NCI-H1105 (cell line): ENCODE measurements at places on chromosomes 2 and 18.

DNA sequence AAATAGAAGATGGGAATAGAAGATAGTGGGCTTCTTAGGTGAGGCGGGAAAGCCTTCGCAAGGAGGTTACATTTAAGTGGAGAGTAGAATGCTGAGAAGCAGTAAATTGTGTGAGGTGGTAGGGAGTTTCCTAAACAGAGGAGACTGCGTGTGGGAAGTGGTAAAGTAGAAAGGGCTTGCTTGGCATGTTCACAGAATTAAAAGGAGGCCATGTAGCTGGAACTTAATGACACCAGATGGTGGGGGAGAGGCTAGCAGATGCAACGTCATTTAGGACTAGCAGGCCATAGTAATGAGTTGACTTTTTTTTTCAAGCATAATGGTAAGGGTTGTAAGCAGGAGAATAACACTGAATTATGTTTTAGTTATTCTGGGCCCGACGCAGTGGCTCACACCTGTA, 13.0 kb upstream of the RTN4 start:
- DNase-seq, result no peak

DNA sequence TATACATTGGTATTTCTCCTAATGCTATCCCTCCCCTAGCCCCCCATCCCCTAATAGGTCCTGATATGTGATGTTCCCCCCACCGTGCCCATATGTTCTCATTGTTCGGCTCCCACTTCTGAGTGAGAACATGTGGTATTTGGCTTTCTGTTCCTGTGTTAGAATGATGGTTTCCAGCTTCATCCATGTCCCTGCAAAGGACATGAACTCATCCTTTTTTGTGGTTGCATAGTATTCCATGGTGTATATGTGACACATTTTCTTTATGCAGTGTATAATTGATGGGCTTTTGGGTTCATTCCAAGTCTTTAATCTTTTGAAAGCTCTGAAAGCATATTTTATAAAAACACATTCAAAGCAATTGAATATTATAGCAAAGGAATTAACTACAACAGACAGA, 1169.4 kb upstream of the ZEB2 start:
- no peak for DNase-seq

DNA sequence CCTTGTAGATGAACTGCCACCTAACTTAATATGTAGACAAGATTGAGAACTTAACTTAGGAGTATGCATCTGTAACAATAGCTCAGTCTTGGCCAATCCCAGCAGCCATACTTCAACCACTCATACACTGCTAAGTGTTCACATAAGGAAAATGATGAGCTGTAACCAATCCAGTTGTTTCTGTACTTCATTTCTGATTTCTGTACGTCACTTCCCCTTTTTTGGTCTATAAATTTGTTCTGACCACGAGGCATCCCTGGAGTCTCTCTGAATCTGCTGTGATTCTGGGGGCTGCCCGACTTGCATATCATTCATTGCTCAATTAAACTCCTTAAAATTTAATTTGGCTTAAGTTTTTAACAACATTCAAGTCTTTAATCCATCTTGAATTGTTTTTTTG, 6.4 kb downstream of the SH3YL1 start:
- DNase-seq, result no peak

DNA sequence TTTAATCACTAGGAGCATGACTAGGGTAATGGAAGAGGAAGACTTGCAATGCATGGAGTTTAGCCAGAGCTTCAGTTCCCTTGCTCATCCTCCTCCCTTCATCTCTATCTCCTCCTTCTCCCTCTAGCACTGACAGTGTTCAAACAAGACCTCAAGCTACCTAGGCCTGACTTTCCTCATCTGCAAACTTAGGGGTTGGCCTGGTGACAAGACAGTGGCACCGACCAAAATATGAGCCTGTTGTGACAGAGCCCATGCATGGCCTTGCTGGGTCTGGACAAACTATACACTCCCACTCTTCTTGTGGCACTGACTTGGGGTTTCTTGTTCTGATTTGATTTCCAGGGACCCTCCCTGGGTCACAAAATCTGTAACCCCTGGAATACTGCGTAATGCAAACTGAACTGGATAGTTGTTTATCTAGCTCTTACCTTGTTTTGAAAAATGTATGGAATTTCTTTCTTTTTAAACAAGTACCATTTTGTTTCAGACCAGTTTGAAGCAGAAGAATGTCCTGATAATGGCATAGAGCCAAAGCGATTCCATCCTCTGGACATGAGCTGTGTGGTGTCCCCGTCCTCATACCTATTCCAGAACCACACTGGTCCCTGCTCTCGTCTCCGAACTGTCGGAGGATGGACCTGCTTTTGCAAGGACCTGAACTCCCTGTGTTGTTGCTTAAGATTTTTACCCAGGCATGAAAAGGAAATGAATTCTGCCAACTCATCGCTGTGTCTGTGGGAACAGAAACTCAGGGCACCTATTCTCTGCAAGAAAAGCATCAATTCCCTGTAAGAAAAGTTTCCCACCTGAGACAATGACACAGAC, 33.4 kb upstream of the PPP4R1 start:
- DNase-seq, result no peak

- peak; percentile 72 for DNase-seq
These were observed 440.9 kb downstream of the ZEB2 start for GRCh38 chr2:144078802-144079724.

GRCh38 chr2:231708773-231709635, 679 bp downstream of the PTMA start:
- DNase-seq, result no peak

- DNase-seq, result peak; percentile 83
These were observed 41.4 kb upstream of the RNU4ATAC start for GRCh38 chr2:121489284-121489683.

DNA sequence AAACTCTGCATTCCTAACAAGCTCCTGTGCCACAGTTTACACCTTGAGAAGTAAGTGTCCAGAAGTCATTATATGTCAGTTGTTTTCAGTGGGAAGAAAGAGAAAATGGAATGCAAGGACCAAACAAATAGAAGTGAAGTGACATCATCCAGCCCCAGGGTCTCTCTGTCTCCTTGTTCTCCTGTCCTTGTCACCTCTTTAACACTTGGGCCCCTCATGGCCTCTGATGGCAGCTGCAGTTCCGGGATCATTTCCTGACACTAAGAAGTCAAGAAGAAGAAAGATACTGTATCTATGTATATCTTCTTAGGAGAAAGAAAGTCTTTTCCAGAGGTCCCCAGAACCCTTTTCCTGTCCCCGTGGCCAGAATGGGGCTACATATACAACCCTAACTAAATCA, 2.8 kb upstream of the CFAP221 start:
- DNase-seq, result no peak

DNA sequence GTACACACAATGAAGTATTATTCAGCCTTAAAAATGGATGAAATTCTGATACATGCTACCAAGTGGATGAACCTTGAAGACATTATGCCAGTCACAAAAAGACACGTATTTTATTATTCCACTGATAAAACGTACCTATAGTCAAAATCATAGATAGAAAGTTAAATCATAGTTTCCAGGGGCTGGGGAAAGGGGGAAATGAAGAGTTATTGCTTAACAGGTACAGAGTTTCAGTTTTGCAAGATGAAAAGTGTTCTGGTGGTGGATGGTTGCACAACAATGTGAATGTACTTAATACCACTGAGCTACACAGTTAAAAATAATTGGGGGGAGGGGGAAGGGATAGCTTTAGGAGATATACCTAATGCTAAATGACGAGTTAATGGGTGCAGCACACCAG, 279.0 kb upstream of the STON1 start:
- no peak for DNase-seq

DNA sequence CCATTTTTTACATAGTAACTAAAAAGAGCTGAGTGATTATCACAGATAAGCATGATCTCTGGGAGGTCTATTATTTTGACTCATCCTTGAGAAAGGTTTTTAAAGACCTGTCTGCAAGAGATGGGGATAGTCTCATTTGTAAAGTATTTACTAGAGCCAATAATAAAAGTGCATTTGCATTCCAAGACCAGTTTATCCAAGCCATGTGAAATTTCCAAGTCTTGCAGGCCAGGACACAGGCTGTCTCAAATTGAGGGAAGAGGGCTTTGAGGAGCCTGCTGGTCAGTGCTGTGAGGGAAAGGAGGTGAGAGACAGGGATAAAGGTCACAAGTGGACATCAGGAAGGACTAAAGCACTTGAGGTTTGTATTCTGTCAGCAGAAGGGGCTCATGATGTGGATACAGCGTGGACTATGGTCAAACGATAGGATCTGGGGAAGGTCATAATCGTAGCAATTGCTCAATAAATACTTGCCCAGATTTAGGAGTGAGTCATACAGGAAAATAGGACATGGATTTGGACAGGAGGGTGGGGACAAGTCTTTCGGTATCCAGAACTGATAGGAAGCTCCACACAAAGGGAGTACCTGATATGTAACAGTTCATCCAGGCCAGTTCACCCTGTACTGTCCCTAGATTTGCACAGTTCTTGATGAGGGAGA, 6.6 kb upstream of the CDH2 start:
- no peak for DNase-seq

DNA sequence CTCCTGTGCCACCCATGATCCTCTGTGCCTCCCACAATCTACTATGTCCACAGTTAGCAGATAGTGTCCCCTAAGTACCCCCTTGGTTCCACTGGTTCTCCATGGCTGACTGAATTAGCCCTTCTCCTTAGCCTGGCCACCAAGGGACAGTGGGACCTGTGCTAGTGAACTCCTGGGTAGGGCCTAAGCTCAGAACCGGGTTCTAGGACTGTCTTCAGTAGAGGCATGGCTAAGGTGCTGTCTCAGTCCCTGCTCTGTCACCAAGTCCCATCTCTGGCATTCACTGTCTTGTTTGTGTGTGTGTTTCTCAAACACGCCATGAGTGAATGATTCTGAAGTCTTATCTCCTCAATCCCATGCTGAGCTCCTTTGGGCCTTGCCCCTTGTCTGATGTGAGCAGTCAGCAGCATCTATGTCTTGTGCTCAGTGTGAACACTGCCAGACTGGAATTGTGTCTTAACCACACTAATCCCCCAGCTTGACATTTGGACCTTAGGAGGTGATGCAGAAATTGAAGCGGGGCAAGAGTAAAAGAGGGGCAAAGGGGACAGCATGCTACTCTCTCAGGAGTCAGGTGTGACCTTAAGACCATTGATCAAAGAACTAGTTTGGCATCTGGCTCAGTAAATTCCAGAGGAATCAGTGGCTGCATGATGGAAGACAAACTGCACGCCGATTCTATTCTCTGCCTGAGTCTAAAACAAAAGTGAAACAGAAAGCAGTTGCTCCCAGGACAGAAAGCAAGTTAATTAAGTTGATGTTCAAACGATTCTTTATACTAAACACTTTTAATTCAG, 190.5 kb downstream of the ALPK2 start:
- DNase-seq, result no peak

GRCh38 chr18:62479574-62479973, 43.3 kb upstream of the ZCCHC2 start:
- no peak for DNase-seq

DNA sequence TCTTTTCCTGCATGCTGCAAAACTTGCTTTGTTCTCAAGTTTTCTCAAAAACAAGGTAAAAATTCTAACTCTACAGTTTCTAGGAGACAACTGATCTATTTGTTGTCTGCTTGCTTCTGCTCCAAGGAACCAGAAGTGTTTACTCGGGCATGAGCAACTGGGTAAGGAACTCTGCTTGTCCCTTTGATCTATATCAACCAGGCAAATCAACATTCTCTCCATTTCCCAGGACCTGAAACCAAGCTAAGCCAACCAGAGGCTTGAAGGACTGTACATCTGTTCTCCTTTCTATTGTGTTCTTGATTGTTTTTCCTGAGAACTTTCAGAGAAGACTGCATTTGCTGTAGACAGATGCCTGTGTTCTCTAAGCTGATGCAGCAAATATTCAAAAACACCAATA, 335.0 kb upstream of the KCNH7 start:
- DNase-seq, result no peak

GRCh38 chr2:75054296-75054695, 95.9 kb downstream of the POLE4 start:
- DNase-seq, result no peak

DNA sequence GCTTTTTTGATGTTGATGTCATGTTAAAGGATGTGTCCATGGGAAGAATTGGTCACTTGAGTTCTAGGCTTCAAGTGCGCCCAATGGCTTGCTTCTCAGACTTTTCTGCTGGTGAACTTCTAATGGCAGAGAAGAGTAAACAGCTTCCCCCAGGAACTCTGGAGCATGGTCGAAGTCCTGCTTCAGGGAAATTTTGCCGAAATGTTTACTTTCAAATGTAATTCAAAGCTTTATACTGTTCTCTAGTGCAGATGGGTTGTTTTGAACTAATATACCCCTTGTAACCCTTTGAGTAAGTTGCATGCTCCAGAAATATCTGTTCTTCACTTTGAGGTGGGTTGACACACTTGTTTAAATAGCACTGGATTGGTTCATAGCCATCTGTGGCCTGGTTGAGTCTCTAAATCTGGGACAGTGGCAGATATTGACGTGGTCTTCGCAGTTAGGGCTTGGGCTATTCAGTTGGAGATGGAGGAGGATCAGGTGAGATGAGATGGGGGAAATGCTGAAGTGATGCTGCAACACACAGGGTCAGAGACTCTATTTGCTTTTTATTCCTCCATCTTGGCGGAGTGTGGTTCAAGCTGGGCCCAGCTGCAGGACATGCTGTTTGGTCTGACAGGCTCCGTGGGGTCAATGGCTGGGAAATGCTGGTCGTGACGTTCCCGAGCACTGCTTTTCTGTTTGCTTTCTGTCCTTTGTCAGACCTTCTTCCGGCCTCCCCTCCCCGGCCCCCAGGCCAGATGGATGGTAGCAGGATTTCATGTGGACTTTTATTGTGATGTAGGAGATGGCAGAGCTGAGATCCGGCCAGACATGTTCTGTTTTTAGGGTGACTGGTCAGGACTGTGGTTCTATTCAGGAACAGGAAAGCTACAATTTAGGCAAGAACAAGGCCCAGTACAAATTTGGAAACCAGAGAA, 35.9 kb downstream of the MYO1B start:
- DNase-seq, result no peak

- no peak for DNase-seq
These were observed 586.5 kb upstream of the SLC8A1 start for GRCh38 chr2:41038408-41038807.

DNA sequence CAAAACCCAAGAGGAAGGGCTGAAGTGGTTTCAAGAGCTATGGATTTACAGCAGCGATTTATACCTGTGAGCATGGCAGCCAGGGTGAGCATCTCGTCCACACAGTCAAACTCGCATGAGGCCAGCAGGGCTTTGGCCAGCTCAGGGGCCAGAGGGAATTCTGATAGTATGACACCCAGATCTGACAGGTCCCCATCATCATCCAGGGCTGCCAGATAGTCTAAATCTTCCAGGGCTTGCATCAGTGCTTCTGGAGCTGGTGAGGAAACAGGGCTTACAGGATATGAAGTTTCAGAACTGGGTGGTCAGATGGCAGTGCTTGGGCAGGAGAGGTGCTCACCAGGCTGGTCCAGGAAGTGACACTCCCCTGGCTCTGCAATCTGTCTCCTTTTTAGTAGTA, 3.5 kb downstream of the DQX1 start:
- DNase-seq, result no peak

GRCh38 chr2:68060652-68061051, 2.2 kb downstream of the C1D start:
- DNase-seq, result no peak

DNA sequence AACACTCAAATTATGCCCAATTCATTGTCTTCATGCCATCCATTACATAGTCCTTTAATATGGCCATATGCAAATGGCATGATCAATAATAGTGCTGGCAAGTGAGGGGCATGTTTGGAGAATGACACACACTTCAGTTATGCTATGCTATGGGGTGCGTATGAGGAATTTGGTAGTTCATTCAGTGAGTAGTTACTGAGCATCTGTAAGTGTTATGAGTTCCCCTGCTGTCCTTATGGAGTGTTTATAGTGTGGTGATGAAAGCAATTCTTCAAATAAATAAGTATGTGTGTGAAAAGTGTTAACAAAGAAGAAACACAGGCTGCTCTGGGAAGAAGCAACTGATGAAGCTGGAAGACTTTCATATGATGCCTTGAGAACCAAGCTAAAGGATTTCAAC, 383.7 kb upstream of the SLC14A2 start:
- no peak for DNase-seq
